ENCODE measurements at places on chromosomes 6 and 20.
A peak's percentile ranks its signal among the peaks of the same experiment; 100 is the strongest.

GRCh38 chr6:170423030-170423429 is 116.5 kb downstream of the FAM120B start:
- no peak for DNase-seq

- DNase-seq: no peak
Measured at GRCh38 chr6:55937261-55937947, 62.0 kb upstream of the BMP5 start.

DNA sequence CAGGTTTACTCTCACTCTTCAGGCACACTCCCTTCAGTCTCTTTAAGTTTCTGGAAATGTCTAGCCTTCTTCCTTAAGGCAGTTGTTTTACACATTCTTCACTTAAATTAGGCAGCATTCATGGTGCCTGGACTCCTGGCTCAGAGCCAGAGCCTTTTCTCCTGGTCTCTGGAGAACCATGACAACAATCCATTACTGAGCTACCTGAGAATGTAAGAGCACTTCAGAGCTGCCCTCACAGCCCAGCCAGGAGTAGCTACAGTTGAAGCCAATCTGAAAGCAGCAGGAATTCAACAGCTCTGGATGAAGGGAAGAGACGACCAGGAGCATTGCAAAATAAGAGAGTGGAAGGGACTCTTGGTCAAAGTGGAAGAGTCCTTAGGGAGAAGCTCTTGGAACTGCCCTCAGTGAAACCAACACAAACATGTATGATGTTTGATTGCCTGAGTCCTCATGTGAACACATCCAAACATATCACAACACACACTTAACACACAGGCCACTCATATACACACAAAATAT is 416.8 kb upstream of the SPTLC3 start:
- DNase-seq: no peak

DNA sequence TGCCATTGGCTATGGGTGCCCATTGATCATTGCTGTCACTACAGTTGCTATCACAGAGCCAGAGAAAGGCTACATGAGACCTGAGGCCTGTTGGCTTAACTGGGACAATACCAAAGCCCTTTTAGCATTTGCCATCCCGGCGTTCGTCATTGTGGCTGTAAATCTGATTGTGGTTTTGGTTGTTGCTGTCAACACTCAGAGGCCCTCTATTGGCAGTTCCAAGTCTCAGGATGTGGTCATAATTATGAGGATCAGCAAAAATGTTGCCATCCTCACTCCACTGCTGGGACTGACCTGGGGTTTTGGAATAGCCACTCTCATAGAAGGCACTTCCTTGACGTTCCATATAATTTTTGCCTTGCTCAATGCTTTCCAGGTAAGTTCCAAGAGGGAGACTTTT is 16.4 kb downstream of the ADGRF4 start:
- no peak for DNase-seq

GRCh38 chr6:107539849-107540464 is 50.0 kb downstream of the SOBP start:
- no peak for DNase-seq

- no peak for DNase-seq
Measured at GRCh38 chr6:165146456-165146855, 162.9 kb downstream of the C6orf118 start.

GRCh38 chr6:56906752-56907151 is 48.2 kb upstream of the BEND6 start:
- DNase-seq: peak; percentile 44

- DNase-seq: no peak
Measured at GRCh38 chr6:13234130-13234529, 94.2 kb downstream of the TBC1D7 start.

GRCh38 chr20:44759595-44759994 is 13.9 kb downstream of the KCNK15 start:
- DNase-seq: no peak

DNA sequence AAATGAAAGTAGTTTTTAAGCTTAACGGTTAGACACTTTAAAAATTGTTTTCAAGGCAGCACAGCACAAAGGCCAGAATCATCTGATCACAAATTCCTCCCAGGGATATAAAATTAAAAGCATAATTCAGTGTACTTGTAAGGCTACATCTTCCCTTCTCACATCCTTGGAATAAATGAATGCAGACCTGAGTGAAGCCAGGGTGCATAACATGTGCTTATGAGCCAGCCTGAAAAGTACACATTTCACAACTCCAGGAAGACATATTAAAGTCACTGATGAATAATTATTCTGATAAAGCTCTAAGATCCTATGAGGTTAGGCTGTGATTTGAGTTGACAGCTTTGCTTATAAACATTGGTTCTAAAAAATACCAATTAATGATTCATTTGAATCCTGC is 163.6 kb downstream of the BTBD9 start:
- DNase-seq: peak; percentile 69

- peak; percentile 47 for DNase-seq
Measured at GRCh38 chr6:1913577-1913976, 303.9 kb downstream of the FOXC1 start.

DNA sequence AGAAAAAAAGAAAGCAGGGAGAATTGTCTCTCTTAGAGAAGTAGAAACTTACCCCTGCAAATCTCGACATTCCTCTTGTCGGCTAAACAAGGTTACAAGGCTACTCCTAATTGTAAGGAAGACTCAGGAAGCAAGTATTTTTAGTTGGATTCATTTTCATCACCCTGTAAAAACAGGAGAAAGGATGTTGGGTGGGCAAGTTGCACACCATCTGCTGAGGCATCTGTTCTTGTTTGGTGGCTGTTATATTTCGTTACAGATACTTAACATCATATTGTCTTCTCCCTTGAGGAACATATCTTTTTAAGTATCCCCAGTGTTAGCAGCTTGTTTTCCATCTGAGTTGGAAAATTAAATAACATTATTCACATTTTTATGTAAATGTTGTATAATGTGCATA is 187.5 kb downstream of the PLCB4 start:
- DNase-seq: no peak

DNA sequence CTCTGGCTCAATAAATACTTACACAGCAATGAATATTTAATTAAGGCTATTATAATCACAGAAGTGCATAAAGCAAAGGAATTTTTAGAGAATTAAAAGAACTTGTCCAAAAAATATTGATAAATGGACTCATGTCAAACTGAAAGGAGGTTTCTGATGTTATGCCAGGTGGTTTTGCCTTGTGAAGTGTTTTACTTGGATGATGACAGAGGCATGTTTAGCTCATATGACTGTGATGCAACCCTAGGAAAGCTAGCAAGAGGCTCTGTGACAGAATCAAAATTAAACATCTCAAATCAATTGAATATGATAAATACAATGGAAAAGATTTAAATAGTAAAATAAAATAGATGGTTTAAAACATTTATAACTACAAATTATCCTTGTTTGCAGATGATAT is 137.3 kb downstream of the TMEM200A start:
- DNase-seq: peak; percentile 85

All from choroid plexus epithelial cell (primary cell).